ENCODE measurements at places on chromosomes 12 and 14.

DNA sequence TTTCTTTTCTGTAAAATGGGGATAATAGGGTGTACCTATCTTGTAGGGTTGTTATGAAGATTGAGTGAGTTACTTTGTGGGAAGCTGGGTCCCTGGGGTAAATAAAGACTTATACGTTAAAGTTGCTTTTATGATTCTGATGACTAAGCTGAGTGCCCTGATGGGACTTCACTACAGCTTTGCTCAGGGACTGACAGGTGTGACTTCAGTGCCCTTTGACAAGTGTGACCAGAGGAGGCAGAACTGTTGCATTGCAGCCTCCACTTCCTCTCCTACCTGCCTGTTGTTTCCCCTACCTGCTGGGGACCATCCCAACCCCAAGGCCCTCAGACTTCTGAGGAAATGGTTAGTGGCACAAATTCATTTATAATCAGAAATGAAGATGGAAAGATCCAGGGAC lies 119.3 kb downstream of the TSPAN9 start:
- no peak for DNase-seq

GRCh38 chr14:63833728-63834127 lies 19.1 kb upstream of the SYNE2 start:
- DNase-seq: no peak

GRCh38 chr14:84029246-84029645 lies 1500.7 kb upstream of the FLRT2 start:
- DNase-seq: no peak

DNA sequence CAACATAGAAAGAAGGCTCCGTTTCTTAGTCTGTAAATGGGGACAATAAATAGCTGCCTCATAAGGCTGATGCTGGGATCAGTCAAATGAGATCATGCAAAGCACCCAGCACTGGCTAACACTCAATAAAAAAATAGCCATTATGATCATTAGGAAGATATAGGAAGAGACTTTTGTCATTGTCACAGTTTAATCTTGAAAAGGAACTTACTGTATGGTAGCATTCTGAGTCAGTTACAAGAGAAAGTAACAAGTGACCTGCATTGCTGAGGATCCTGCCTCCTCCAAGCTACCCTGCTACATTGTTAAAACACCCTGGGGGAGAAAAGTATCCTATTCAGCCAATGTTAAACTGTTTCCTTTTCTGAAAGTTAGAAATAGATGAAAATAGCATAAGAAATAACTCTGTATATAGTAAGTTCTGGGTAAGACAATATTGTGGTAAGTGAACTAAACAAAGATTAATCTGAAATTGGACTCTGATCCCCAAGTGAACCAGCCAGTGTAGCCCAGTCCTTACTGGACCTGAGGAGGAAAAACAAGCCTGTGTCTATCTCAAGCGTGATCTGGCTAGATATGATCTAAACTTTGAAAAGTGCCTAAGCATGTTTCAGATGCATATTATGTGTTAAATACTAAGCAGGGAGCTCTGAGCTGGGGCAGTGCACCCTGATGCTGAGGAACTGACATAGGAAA lies 3.6 kb upstream of the NUDT4 start:
- DNase-seq: no peak

DNA sequence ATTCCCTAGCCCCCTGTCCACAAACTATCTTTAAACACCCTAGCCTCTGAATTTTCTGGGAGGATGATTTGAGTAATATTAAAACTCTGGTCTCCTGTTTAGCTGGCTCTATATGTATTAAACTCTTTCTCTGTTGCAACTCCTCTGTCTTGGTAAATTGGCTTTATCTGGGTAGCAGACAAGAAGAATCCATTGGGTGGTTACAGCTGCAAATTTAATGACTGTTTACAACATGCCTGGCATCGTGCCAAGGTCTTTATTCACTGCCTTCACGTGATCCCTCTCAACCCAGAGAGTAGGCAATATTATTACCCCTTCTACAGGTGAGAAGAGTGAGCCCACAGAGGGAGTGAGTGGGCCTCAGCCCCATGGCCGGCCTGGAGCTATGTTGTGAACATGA lies 77.8 kb upstream of the MYL2 start:
- DNase-seq: no peak

DNA sequence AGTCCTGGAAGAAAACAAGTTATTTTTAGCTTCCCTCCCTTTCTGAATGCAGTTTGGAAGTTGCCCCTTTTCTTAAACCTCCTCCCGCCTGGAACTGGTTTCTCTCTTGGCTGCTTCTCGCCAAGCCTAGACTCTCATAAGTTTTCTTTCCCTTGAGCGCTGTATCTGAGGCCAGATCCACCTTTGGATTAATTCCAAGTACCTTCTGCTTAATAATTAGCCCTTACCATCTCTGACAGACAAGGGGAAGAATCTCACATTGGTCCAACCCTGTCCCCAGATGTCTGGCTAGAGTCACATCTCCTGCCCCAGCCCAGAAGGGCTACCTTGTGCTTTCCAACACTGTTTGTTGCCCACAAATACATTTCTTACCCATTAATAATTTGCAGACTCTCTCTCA lies 161.8 kb upstream of the RGS6 start:
- no peak for DNase-seq

GRCh38 chr14:75217508-75218206 lies 41.2 kb upstream of the TMED10 start:
- no peak for DNase-seq

DNA sequence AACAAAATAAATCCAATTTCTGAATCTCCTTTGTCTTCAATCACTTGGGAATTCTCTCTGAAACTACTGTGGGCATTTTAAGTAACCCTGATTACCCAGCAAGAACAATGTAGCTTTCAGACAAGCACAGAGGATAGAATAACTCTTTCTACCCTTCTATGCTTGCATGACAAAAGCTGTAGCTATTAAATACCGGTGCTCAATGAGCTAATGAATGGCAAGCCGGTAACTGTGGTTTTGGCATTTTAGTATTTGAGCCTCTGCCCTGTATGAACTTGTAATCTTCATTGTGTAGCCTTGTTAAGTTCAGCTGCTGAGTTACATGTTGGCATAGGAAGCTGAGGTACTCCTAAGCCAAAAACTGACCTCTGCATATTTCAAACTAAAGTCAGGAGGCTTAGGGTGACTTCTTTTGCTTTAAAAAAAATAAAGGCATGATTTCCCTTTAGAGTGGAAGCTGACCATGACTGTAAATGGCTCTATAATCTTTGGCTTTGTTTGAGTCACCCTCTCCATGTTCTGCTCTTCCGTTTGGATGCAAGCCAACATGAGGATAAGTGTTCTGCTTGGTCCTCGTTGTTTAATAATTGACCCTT lies 171.0 kb upstream of the HIF1A start:
- no peak for DNase-seq

DNA sequence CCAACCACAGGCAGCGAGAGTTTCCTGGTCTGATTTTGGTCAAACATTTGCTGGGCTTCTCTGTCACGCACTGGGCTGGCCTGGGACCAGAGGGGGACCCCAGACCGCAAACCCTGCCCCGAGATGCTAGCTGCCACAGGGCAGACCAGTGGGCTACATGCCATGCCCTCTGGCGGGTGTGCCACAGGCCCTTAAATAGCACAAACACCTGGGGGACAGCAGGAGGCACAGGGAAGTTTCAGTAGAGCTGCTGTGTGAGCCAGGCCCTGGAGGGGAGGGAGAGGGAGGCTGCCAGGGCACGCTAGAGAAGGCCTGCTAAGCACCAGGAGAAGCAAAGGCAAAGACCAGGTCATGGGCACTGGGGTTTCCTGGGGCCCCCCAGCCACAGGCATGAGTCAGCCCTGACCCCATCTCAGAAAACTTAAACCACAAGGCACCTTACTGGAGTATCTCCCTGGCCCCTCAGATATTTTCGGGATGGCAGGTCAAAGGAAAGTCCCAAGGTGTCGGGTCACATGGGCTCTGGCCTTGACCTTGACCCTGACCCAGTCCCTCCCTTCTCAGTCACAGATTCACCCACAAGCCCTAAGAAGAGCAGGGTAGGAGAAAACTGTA lies 29.2 kb downstream of the ITPK1 start:
- DNase-seq: no peak

- DNase-seq: no peak
Measured at GRCh38 chr12:119744900-119745606, 77.1 kb downstream of the PRKAB1 start.

GRCh38 chr12:14418451-14418890 lies 53.0 kb downstream of the ATF7IP start:
- DNase-seq: no peak

- DNase-seq: no peak
Measured at GRCh38 chr14:26992403-26993115, 394.7 kb upstream of the NOVA1 start.

DNA sequence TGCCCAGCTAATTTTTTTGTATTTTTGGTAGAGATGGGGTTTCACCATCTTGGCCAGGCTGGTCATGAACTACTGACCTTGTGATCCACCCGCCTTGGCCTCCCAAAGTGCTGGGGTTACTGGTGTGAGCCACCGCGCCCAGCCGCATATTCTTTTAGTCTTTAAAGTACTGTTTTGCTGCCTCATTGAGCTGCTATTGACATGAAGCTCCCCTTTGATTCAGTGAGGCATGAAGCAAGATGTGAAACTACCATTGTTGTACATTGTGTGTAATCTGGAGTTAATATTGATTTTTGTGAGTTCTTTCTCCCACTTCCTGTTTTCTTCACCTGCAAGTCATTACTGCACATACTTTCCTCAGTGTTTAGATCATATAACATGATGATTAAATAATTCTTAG lies 80.8 kb downstream of the MNAT1 start:
- no peak for DNase-seq

DNA sequence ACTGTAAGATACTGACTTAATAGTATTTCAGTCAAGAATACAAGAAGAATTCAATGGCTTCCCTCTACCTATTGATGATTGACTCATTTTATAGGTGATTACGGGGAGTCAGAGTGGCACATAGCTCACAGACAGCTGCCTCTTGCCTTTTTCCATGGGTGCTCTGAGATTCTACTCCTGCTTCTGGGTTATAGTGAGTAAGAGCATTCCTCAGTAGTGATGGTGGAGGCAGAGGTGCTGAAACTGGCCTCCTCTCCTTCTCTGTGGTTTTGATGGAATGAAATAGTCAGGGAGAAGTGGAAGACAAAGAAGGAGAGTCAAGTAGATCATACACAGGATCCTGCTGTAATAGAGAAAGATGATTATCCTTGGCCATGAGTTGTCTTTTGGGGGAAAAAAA lies 438.2 kb upstream of the FAR2 start:
- no peak for DNase-seq

DNA sequence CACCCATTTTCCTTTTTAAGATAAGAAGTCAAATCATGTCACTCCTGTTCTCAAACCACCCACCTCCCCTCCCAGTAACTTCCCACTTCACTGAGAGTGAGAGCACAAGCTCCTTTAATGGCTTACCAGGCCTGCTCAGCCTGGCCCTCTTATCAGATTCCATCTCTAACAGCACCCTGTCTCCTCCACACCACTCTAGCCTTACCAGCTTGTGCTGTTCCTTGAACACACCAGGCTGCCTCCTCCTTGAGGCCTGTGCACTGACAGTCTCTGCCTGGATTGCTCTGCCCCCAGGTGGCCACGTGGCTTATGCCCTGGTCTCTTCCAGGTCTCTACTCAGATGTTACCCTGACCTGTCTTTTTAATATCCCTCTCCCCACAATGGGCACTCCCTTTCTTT lies 40.1 kb upstream of the EVL start:
- no peak for DNase-seq

DNA sequence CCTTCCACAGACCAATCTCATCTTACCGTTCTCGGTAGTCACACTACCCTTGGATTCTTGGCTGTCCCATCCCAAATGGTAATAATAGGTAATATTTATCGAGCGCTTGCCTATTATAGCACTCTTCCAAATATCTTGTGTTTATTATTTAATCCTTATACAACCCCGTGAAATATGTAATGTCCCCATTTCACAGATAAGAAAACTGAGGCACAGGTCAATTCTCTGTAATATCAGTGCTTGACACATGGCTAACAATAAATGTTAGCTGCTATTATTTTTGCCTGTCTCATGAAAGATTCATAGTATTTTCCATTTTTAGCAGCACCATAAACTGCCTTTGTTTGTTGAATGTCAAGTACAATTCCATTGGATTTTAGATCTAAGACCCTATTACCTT lies 4.5 kb downstream of the TMX1 start:
- no peak for DNase-seq

DNA sequence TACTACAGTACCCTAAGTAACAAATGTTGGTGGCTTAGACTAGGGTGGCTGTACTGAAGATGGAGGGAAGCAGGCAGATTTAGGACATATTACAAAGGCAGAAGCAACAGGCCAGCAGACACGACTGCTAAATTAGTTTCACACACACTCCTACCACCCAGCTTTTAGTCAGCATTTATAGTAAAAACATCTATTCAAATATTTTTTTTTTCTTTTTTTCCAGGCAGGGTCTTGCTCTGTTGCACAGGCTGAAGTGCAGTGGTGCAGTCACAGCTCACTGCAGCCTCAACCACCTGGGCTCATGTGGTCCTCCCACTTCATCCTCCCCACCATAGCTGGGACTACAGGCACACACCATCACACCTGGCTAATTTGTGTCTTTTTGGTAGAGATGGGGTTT lies 72.9 kb downstream of the CDK17 start:
- DNase-seq: no peak

DNA sequence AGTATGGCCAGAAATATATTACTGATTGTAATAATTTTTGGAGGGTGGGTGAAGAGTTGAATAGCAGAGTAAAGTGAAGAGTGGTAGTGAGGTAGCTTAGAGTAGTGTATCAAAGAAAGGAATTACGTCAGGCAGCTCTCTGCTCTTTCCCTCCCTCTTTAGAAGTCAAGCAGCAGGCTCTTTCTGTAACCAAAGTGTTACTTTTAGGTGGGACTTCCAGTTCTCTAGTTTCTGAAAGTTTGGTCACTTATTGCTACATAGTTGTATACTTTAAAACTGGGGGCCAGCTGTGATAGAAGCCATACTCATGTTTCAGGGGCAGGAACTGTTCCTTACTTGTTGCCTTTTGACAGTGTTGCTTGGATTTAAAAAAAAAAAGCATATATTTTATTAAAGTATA lies 30.6 kb downstream of the ATF7IP start:
- DNase-seq: no peak

- no peak for DNase-seq
Measured at GRCh38 chr12:54251667-54252284, 28.1 kb downstream of the CBX5 start.

GRCh38 chr14:92122351-92122677 lies 545 bp downstream of the CPSF2 start:
- DNase-seq: no peak

DNA sequence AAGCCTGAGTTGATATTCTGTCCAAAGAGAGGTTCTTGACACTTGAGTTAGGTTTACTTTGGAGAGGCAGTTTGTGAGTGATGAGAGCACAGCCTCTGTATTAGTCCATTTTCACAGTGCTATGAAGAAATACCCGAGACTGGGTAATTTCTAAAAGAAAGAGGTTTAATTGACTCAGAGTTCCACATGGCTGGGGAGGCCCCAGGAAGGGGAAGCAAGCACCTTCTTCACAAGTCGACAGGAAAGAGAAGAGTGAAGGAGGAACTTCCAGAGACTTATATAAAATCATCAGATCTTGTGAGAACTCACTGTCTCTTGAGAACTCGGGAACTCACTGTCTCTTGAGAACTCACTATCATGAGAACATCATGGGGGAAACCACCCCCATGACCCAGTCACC lies 5.4 kb downstream of the ZC3H14 start:
- DNase-seq: no peak

GRCh38 chr14:53608369-53608768 lies 348.3 kb downstream of the BMP4 start:
- no peak for DNase-seq

Measured in left forelimb (tissue), 1 donor.